ENCODE measurements at places on chromosomes 6 and 20.
A peak's percentile ranks its signal among the peaks of the same experiment; 100 is the strongest.

GRCh38 chr20:49750611-49751396 lies 37.1 kb upstream of the B4GALT5 start:
- no peak for DNase-seq

GRCh38 chr6:43035495-43036194 lies 14.2 kb downstream of the RRP36 start:
- no peak for DNase-seq

- no peak for DNase-seq
Measured at GRCh38 chr20:2578475-2579192, 42.3 kb downstream of the TMC2 start.

DNA sequence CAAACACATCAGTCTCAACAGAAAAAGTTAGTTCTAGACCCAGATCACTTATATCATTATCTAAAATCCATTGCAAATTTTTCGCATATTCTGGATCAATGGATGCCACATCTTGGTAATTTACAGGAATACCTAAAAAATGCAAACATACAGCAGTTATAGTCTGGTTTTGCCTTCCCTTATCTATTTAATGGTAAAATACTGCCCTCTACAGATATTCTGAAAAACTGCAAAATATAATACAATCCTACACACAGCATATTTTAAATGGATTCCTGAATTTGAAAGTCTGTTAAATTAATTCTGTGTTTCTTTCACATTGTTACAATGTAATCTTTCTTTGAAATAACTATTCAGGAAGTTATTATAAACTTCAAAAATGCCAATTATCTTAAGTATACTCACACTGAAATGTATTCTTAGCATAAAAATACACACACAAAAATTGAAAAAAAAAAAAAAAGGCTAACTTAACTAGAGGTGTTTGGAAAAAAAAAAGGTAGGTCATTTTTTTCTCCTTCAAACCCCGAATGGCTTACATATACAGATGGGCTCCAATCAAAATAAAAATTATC lies 88.4 kb downstream of the HACE1 start:
- no peak for DNase-seq

GRCh38 chr6:85402922-85403321 lies 47.0 kb upstream of the NT5E start:
- no peak for DNase-seq

- no peak for DNase-seq
Measured at GRCh38 chr6:169371344-169372127, 117.9 kb upstream of the THBS2 start.

GRCh38 chr6:79776076-79776475 lies 144.9 kb downstream of the SH3BGRL2 start:
- DNase-seq = no peak

DNA sequence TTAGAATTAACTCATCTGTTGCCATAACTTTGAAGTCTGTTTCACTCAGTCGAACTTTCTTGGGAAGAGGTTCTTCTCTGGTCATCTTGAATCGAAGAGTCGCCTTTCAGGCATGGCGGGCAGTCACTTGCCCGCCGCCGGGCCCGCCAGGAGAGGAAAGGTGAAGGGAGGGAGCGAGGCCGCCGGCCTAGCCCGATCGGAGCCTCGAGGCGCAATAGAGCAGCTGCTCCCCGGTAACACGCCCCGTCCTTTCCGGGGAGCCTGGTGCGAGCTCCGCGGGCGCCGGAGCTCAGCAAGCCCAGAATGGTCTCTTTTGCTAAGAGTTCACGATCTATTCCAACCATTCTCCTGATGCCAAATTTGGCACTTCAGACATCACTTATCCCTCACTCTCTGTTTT lies 591.8 kb downstream of the TFAP2B start:
- DNase-seq = no peak

DNA sequence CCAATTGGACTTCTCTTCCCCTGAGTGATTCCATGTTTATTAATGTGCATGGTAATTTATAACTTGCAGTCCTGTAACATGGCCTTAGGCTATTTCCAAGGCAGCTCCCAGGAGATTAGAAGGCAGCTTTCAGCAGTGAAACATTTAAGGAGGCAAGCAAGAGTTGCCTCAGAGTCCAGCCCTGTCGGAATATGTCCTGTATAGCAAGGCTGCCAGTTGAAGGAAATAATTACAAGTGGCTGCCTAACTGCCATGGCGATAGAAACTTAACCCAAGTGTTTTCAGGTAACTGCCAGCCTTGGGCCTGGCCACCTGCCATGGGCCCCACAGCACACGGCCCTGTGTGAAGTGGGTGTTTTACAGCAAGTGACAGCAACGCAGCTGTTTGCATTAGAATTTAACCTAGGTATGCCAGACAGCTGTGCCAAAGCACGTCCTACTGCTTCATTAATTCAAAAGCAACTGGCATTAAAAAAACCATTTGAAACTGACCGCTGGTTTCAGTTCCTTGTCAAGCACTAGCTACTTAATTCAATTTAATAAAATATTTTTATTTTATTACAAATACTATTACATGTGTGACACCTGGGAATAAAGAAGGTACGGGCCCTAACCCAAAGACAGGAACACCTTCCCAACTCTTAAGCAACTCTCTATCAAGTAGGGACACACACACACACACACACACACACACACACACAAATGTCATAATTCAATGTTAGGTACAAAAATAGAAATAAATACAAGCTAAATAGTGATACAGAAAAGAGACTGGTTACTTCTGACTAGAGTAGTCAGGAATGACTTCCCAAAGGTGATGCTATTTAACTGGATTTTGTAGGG lies 151.8 kb upstream of the HEY2 start:
- DNase-seq = no peak

- no peak for DNase-seq
Measured at GRCh38 chr6:34718976-34719375, 22.4 kb upstream of the ILRUN start.

GRCh38 chr20:775679-776135 lies 7.4 kb upstream of the SLC52A3 start:
- DNase-seq = no peak

GRCh38 chr6:26026833-26027490 lies 60.3 kb upstream of the HFE start:
- DNase-seq = peak; percentile 83
